NCI-H187 treated with DMSO at 0.1 percent for 48 hours (cell line): ENCODE measurements at places on chromosomes 1 and 21.

DNA sequence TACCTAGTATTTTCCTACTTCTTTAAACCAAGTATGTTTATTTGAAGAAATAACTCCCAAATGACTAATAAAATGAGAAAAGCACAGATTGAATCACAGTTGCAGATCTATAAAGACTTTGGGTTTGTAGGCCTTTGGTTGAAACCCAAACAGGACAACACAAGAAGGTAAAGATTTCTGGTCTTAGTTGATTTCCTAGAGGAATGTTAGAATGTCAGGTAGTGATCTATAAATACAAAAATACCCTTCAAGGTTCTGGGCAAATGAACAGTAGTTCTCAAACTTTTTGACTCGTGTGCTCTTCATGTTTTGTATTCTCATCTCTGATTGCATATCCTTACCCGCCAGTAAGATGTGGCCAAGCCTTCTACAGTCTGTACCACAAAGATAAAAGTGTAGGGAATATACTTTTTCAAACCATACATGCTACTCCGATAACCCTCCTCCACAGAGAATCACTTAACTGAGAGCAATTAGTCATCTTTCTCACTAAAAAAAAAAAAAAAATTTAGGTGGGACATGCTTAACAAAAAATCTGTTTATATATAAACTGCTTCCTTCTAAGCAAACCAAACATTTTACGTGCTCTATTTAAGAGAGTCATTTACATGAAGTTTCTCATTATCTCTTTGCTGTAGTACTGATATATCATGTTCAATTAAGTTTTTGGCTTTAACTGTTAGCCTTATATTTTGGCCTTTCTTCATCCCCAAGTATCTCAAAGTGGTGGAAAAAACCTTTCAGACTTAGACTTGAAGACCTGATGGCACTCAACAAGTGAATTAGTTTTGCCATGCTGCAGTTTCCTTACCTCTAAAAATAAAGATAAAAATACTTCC lies 36.0 kb downstream of the CNIH4 start:
- no peak for DNase-seq

GRCh38 chr1:155396874-155397476 lies 76.3 kb downstream of the RUSC1 start:
- no peak for DNase-seq

DNA sequence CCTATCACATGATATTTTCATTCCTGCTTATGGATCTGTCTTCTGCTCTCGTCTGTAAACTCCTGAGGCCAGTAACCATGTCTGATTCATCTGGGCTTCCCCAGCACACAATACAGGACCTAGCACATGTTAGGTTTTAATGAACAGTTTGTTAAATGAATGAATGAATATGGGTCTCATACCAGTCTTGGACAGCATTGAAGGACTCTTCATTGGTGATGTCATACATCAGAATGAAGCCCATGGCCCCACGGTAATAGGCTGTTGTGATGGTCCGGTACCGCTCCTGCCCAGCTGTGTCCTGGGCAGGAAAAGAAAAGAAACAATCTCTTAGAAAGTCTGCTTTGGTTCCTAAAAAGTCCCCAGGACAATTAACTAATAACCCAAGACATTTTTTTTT lies 53.4 kb downstream of the RAB3B start:
- DNase-seq, result no peak

- DNase-seq, result no peak
These were observed 5.8 kb upstream of the NR5A2 start for GRCh38 chr1:200021577-200022238.

GRCh38 chr1:107389410-107390396 lies 248.9 kb downstream of the NTNG1 start:
- DNase-seq, result no peak

- no peak for DNase-seq
These were observed 3.1 kb downstream of the PADI1 start for GRCh38 chr1:17207966-17208418.

- DNase-seq, result no peak
These were observed 48.9 kb upstream of the LPGAT1 start for GRCh38 chr1:211879475-211879874.

- no peak for DNase-seq
These were observed 123.6 kb upstream of the KCNJ6 start for GRCh38 chr21:38039841-38040240.

DNA sequence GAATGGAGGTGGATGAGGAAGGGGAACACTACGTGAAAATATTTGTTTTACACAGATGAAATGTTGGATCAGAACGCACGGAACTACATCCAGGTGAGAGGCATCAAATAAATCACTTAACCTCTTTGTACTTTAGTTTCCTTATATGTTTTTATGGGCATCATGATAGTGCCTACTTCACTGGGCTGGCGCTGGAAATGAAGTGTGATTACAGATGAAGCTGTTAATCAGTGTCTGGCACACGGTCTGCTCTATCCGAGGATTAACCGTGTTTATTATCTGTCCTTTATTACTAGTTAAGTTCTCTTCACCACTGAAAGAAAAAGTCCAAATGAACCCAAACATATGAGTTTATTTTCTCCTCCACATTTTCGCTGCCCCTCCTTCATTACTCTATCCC lies 96.0 kb upstream of the TRABD2B start:
- no peak for DNase-seq

GRCh38 chr1:106889583-106889982 lies 166.9 kb upstream of the PRMT6 start:
- DNase-seq, result no peak

DNA sequence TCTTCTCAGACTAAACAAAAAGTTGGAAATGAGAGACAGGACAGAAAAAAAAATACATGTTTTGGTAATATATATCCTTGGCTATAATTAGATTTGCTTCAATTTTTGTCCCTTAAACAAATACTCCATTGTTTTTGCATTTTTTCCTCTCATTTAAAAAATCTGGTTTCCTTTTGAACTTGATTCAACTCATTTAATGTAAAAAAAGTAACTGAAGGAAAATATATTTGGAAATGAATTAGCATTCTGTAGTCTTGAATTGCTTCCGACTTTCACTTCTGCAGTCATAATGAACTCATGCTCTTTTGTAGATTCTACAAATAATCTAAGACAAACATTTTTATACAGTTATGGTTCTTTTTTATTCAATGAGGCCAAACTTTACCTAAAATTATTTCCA lies 309.1 kb downstream of the HMCN1 start:
- no peak for DNase-seq

- DNase-seq, result no peak
These were observed 16.6 kb upstream of the RNF223 start for GRCh38 chr1:1090424-1091343.
